Kasumi-1 (cell line): ENCODE measurements at places on chromosomes 16 and 17.

DNA sequence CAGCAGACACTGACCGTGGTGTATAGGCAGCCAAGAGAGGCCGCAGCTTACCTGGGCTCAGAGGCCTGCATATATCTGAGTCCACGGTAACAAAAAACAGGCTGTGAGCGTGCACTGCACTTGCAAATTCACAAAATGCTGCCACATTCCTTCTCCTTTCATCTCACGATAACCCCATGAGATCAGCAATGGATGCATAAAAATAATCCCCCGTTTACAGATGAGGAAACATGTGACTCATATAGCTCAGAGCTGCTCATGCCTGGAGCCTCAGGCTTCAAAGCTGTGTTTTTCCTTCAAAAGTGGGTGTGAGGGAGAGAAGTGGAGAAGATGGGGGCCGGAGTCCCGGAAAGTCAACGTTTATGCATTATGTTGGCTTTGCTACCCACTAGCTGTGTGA, 118.3 kb upstream of the FOXF1 start:
- no peak for DNase-seq

DNA sequence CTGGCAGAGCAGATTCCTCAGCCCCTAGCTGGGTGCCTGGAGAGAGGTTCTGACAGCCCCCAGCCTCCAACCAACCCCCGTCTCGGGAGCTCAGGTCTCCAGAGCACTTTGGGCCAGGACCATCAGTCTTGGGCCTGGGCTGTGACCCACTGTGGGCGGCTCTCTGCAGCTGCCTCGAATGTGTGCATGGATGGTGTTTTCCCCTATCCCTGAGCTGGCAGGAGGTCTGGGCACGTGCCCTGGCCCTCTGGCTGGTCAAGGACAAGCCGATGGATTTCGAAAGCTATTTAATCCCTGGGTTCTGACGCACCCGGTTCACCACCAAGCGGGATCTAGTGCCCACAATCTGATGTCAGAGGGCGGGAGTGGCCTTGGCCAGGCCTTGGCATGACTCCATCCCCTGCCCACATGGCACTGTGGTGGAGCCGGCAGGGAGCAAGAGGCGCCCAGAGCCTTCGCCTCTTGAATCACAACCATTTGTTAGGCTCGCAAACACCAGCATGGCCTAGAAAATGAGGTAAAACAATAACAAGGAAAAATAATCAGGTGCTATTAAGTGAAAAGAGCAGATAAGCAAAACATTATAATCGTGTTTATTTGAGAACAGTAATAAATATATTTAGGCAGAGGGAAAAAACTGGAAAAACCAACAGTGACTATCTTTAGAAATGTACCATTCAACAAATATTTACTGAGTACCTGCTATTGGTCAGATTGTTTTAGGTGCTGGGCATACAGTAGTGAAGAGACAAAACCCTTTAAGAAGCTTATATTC, 69.3 kb upstream of the TOB1 start:
- DNase-seq, result no peak

DNA sequence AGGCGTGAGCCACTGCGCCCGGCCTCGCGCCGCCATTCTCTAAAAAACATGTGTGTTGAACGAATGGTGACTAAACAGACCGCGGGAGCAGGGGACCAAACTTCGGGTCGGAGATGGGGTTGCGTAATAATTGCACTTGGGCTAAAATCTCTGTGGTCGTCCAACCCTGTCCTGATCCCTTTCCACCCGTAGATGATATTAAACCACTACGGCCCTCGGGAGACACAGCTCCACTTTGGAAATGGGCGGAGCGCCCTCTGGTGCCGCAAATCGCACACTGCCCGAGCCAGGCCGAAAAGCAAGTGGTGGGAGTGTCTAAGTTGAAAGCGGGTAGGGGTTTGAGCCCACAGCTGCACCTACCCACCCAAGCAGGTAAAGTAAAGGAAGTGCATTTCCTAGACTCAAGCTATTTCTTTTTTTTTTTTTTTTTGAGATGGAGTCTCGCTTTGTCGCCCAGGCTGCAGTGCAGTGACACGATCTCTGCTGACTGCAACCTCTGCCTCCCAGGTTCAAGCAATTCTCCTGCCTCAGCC, 17.0 kb downstream of the CAVIN1 start:
- DNase-seq, result peak; percentile 62

GRCh38 chr16:5972747-5973146, 875.2 kb upstream of the EEF2KMT start:
- DNase-seq, result no peak

DNA sequence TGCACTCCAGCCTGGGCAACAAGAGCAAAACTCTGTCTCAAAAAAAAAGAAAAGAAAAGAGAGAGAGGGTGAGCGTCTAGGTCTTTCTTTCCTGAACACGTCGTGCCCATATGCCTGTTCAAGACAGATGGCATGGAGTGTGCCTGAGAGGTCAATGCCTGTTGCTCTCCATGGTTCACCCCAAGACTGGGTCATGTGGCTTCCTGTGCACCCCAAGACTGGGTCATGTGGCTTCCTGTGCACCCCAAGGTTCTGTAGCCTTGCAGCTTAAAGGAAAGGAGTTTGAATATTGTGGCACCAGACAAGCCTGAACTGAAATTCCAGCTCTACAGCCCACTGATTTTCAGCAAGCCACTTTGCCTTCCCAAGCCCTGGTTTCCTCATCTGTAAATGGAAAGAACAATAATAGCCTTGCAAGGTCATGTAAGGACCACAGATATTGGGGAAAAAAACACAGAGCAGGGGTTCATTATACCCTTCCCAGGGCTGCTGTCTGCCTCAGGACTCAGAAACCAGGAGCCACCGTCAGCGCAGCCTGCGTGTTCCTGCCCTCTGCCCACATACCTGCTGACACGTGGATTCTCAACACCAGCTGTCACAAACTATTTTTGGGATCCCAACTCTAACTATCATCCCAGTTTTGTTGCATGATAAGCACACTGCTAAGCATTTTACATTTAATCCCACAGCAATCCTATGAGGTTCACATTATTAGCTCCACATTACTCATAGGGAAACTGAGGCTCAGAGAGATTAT, 18.0 kb upstream of the NAGS start:
- DNase-seq, result no peak

DNA sequence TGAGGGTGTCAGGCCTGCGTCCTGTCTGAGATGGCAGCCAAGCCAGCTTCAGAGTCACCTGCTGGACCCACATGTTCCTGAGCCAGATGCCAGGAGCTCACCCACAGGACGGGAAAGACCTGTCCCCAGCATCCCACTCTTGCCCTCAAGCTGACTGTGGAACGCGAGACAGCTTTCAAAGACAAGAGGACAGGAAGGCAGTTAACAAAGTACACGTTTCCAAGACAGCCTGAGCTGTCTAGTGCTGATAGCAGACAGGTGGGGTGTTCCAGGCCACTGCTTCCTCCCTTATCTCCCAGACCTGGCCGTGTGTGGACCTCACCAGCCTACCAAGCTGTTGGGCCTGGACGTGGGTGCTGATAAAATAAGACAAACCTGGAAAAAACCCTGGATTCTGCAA, 13.2 kb downstream of the CMTM3 start:
- DNase-seq, result no peak

DNA sequence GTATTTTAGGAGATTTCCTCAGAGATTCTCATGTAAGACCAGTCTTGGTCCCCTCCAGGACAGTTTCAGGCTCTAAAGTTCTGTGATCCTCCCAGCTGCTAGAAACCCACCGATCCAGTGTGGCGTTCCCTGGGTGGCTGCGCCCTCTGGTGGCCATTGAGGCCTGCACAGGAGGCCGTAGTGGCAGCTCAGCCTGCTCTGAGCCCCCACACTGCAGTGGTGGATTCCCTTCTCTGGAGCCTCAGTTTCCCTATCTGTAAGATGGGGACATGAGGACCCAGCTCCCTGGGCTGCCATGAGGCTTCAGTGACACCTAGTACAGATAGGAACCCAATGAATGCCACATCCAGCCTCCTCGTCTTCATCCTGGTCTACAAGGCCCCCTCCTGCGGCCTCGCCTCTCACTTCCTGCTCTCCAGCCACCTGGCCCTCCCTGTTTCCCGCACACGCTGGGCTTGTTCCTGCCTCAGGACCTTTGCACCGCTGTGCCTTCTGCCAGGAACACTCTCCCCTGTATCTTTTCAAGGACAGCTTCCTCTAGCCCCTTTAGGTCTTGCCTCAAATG, 16.5 kb downstream of the CCDC102A start:
- peak; percentile 33 for DNase-seq

- DNase-seq, result peak; percentile 92
Measured at GRCh38 chr16:3123986-3124886, 10.6 kb upstream of the ZNF213 start.

DNA sequence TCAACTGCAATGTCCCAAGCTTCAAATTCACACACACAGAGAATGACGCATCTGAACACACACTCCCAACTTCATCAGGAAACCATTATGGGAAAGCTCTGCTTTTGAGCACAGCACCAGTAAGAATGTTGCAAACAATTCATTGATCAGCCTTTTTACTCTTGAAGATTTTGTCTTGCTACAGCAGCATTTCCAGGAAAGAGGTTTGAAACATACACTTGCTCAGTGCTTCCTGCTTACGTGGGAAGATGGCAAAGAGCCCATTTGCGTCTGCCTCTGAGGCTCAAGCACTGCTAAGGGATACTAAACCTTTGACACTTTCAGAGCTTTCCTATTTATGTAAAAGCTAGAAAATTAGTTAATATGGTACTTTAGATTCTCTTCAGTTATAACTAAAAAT, 77.2 kb upstream of the MON1B start:
- no peak for DNase-seq

- no peak for DNase-seq
Measured at GRCh38 chr17:69485251-69485661, 70.8 kb downstream of the MAP2K6 start.

- DNase-seq, result peak; percentile 22
Measured at GRCh38 chr16:31333686-31334649, 21.0 kb upstream of the ITGAX start.

- DNase-seq, result no peak
Measured at GRCh38 chr16:50068550-50068949, 2.8 kb downstream of the HEATR3 start.

GRCh38 chr17:4772235-4772613, 538 bp downstream of the TM4SF5 start:
- DNase-seq, result no peak

- no peak for DNase-seq
Measured at GRCh38 chr16:89855986-89856385, 17.4 kb upstream of the TCF25 start.

GRCh38 chr17:82281502-82282238, 8.2 kb upstream of the CSNK1D start:
- no peak for DNase-seq

GRCh38 chr17:17114592-17115225, 72.5 kb downstream of the MPRIP start:
- no peak for DNase-seq

DNA sequence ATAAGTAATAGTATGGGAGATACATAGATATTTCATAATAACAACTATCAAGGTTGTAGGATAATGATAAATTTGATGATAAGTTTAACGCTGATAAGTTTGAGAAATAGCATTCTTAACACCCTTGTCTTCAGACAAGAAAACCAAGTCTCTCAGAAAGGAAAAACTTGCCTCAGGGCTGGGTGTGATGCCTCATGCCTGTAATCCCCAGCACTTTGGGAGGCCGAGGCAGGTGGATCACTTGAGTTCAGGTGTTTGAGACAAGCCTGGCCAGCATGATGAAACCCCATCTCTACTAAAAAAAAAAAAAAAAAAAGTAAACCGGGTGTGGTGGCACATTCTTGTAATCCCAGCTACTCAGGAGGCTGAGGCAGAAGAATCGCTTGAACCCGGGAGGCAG, 90.7 kb downstream of the SHISA9 start:
- DNase-seq, result no peak

DNA sequence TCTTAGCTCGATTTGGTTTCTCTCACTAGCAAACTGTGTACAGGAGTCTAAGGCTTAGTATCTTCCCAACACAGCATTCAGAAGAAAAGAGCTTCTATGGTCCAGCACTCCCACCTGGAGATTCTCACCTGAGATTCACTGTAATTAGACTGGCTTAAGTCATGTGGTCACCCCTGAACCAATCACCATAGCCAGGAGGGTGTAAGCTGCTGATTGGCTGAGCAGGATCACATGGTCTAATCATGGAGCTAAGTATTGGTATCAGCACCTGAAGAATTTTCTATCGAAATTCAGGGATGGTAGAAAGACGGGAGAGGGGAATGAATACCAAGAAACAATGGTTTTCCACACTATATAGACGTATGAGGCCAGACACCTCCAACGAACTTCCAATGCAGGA, 359.8 kb upstream of the ERCC4 start:
- no peak for DNase-seq

- no peak for DNase-seq
Measured at GRCh38 chr16:59021751-59022150, 287.6 kb upstream of the GOT2 start.

GRCh38 chr16:78703936-78704335, 604.5 kb downstream of the WWOX start:
- DNase-seq, result no peak

- peak; percentile 79 for DNase-seq
Measured at GRCh38 chr17:56779322-56779721, 54.4 kb downstream of the C17orf67 start.

DNA sequence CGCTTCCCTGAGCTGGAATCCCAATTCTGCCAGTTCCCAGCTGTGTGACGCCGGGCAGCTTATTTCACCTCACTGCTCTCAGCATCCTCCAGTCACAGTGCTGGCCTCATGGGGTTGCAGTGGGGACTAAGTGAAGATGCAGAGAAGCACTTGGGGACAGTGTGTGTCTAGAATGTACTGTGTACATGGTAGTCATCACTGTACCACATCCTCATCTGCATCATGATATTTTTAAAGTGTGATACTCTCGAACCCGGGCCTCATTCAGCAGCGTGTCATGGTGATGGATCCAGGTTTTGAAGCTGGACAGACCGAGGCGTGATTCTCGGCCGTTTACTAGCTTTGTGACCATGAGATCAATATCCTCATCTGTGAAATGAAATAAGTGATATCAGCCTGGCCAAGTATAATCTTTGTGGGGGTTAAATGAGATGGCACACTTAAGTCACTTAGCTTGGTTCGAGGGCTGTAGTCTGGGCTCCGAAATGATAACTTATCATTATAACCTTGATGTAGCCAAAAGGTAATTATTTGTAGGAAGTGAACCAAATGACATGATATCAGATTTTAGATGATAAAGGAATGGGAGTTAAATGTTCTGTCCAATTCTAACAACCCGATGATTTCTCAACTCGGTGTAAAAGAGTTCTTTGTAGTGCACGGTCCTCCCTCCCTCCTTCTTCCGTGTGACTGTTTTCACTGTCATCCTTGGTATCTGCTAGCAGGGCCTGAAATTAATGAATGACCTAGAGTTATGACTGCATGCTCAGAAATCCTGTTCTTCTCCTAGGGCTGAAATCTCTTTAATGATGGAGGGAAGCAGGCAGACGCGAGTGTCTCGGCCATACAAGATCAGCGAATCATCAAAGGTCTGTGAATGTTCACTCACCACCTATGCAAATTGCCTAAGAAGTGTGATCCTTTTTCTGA, 2.0 kb downstream of the KLHL36 start:
- DNase-seq, result no peak

- no peak for DNase-seq
Measured at GRCh38 chr17:39405436-39405835, 4.0 kb upstream of the FBXL20 start.

GRCh38 chr17:64138441-64138840, 8.5 kb upstream of the ERN1 start:
- DNase-seq, result no peak
